NCI-H774 (cell line): ENCODE measurements at places on chromosomes 11 and 22.

DNA sequence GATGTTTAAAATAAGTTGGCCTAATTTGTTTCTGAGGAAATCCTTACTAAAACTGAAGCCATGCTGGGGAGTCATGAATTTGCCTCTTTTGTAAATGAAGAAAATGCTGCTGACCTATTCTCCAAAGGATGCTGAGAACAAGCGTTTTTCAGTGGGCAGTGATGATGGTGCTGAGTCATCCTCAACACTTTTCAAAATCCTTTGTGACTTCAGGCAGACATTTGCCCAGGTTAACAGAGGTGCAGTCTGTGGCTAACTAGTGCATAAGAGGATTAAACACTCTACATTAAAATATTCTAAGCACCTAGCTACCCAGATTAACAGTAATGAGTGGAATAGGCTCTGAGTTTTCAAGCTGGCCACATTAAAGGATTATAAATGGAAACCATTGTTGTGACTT lies 509.0 kb downstream of the DLG2 start:
- no peak for DNase-seq

DNA sequence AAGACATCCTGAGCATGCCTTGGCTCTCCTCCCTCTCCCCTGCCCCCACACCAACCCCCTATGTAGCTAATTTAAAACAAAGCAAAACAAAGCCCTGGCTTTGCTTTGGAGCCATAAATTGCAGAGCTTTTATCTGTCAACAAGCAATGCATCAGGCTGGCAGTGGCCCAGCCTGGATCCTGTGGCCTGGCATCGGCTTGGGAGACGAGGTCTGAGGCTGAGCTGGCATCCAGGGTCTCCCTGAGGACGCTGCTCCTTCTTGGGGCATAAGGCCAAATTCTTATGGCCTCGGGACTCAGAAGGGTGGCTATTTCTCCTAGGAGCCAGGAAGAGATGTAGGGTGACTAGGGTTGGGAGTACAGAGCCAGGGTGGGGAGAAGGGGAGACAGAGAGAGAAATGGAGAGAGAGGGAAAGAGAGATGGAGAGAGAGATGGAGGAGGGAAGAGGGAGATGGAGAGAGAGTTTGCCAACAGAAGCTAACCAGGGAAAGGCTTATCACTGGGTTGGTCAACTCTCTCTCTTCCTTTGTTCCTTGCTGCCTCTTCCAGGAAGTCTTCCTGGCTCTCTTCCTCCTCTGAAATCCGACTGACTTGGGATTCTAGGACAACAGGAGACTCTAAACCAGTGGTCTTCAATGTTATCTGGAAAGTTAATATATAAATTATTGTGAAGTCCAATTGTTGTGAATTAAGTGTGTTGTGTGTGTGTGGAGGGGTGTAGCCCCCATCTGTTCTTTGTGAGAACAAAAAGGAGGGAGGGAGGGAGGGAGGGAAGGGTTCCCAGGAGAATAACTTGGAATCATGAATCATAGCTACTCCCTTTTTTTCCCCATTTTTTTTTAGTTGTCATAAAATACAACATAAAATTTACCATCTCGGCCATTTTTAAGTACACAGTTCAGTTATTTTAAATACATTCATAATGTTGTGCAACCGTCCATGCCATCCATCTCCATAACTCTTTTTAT lies 29.1 kb downstream of the TSPAN18 start:
- DNase-seq, result no peak

DNA sequence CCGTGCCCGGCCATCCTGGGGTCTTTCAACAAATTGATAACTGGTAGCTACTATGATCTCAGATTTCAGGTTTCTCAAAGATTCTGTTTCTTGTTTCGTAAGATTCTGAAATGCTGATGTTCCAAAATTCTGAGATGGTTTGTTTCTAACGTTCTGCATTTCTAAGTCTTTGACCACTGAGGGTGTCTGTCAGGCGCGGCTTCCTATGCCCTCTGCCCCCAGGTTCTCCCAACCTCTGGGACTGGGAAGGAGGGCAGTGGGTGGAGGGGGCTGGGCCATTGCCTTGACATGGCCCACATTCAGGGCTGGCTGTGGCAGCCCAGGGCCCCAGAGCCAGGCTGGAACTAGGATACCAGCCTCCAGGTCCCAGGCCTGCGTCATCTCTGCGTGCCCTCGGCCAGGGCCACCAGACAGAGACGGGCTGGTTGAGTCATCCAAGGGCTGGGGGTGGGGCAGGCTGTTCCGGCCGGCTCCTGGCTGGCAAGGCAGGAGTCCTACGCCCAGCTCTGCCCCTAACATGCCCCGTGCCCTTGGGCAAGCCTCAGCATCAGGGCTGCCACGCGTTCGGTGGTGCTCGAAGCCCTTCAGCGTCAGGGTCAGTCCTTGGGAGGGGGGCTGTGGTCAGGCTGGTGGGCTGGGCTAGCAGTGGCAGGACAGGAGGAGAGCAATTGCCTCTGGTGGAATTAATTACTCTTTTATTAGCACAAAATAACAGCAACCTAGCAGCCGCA lies 5.2 kb downstream of the TMEM134 start:
- no peak for DNase-seq

- DNase-seq, result no peak
Measured at GRCh38 chr11:117418737-117419481, 91.3 kb downstream of the CEP164 start.

- no peak for DNase-seq
Measured at GRCh38 chr11:38538866-38539680, 1941.0 kb upstream of the RAG2 start.

- DNase-seq, result no peak
Measured at GRCh38 chr22:38449776-38450175, 5.2 kb downstream of the KCNJ4 start.
